Osteocyte (in vitro differentiated cells): ENCODE measurements at places on chromosomes 1 and 21. TPM values are rescaled to one million over a fixed set of nuclear protein-coding genes. Genes with fewer than 3 reads are reported as not detected.

WDR64 gene
- not detected in 2 replicates for total RNA-seq

C8B gene
- total RNA-seq: not detected in 2 replicates

GRCh38 chr1:235093696-235094592 lies 34.7 kb downstream of the TOMM20 start:
- no peak for DNase-seq

- DNase-seq: no peak
These were observed 285.6 kb downstream of the CACNA1E start for GRCh38 chr1:181768930-181769280.

- DNase-seq: no peak
These were observed 128.3 kb downstream of the LRRC40 start for GRCh38 chr1:70077066-70077465.

DNA sequence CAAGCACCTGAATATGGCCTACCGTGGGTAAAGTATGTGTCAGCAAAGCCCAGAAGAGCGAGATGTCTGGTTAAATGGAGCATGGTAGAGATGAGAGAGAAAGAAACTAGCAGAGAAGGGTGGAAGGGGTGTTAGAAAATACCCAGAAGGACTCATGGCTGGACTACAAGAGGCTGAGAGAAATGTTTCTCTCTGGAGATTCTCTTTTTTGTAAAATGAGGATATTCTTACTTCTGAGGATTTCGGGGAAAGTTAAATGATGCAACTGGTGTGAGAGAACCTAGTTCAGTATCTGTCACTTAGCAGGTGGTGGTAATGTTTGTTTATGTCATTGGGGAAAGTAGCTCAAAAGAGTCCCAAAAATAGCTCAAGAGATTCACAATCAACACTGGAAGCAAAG lies 7.2 kb upstream of the EPS15 start:
- DNase-seq: no peak

DNA sequence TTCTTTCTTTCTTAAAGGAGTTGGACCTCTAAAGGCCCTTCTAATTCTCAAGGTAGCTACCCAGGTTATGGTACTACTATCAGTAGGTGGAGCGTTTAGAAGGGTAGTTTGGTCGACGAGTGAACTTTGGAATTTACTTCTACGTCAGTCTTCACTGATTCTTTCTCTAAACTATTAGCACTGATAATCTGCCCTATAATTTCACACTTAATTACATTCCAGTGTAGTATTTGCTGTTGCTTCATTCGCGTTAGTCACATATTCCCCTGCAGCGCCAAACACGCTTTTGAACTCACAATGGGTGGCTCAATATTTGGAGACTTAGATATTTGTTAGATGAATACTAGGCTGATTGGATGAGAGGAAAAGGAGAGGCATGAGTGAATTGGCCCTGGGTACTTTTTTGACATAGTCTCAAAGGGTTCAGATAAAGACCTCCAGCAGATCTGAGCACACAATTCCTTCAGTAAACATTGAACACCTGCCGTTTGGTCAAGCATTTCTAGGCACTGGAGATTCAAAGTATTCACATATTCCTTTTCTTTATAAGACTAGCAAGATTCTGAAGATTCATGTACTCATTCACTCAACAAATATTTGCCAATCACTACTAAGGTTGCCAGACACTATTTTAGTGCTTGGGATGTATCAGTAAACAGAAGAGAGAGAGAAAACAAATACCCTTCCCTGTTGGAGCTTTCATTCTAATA lies 929 bp upstream of the FOXJ3 start:
- DNase-seq: no peak

TRIM46 gene
- total RNA-seq: 6.1 and 7.7 TPM in 2 replicates

DUSP23 gene
- 10.5 and 16.5 TPM in 2 replicates for total RNA-seq

DNA sequence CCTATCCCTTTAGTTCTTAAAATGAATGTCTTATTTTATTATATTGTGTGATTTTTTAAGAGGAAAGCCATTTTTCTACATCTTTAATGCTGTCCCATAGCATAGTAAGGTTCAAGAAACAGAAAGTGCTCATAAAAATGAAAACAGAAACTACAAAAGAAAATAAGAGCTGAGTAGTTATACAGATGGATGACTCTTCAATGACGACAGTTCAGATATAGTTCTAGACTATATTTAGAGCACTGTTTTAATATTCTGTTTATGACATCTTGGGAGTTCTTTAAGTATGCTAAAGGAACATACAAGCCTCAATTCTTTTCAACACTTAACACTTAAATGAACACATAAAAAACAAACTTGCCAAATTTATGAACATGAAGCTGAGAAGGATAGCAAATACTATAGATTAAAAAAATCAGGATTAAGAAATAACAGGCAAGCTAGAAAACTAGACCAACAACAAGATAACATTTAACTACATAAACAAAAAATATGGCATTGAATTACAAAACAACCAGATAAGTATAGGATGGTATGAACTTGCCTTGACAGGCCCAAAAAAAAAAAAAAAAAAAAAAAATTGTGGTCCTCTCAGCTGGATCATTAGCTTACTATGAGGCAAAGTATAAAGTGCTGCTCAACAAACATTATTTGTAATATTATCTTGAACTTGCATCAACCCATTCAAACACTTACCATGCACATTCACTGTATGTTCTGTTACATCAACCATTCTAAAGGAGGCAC lies 87.9 kb downstream of the ZZZ3 start:
- DNase-seq: no peak

DNA sequence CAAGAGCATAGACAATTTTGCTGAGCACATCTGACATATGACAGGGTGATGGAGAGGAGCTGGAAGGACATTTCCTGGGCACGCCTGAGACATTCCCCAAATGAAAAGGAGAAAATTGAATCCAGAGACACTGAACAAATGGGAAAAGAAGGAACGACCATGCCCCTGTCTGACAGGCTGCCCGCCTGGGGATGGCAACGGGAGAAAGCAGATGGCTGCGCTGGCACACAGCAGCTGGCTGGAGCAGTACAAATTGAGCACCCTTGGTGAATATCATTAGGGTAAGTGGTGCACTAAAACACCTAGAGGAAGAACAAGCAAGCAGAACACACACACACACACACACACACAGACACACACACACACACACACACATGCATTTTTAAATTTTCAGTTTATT lies 174.3 kb upstream of the DUSP10 start:
- no peak for DNase-seq

LCE1E gene
- not detected in 2 replicates for total RNA-seq

DNA sequence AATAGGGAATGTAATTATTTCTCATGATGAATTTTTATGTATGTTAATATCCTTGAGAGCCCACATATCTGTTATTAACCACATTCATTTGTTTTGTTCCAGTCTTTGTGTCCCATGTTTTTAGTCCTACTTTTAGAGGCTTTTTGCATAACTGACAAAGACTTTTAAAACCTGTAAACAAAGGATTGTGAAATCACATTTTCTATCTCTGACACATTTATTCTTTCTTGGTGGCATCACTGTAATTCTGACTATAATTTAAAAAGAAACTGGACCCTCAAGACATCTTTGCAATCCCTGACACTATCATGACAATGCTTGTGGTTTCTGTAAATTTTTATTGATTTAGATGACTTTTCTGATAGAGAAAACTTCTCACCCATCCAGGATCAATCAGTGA lies 313.1 kb downstream of the SIPA1L2 start:
- DNase-seq: no peak

- DNase-seq: peak; percentile 17
These were observed 57.6 kb downstream of the RIMS3 start for GRCh38 chr1:40607921-40608320.

SPATA17 gene
- total RNA-seq: 0.21 and 0.40 TPM in 2 replicates

KRTAP20-3 gene
- total RNA-seq: not detected in 2 replicates
